ENCODE measurements at places on chromosomes 4 and X.

GRCh38 chr4:141486375-141486997, 149.9 kb upstream of the IL15 start:
- no peak for DNase-seq

DNA sequence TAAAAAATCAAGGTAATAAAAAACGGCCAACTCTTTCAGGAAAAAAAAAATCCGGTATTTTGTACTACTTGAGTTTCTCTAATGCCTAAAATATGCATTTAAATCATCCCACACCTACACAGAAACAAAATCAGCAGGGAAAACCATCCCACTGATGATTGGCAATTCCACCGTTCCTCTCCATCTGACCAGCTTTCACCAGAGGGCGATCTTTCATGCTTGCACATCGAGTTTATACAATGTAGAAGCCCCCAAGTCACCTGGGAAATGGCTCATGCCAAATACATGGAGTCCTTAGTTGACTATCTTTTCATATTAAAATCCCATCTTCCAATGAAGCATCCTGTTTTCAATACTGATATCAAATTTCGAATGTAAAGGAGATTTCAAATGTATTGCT, 69.2 kb downstream of the PTCHD1 start:
- no peak for DNase-seq

DNA sequence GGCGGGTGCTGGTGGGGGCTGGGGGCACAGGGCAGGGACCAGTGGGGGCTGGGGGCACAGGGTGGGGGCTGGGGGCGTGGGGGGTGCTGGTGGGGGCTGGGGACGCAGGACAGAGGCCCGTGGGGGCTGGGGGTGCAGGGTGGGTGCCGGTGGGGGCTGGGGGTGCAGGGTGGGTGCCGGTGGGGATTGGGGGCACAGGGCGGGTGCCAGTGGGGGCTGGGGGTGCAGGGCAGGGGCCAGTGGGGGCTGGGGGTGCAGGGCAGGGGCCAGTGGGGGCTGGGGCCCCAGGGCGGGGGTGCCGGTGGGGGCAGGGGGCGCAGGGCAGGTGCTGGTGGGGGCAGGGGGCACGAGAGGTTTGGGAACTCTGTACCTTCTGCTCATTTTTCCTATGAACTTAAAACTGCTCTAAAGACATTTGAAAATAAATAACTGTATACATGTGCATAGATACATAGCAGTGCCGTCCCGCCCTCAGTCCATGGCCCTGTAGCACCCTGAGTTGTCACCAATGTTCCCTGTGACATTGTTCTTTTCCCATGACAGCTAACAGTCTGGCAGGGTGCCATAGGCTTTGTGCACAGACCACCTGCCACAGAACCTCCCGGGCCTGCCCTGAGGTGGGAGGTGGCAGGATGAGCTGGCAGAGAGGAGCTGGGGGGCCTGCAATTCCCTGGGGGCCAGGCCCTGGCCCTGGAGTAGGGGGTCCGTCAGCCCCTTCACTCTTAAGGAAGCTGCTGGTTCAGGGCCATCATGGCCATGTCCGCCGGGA, 35.6 kb upstream of the ADRA2C start:
- no peak for DNase-seq

DNA sequence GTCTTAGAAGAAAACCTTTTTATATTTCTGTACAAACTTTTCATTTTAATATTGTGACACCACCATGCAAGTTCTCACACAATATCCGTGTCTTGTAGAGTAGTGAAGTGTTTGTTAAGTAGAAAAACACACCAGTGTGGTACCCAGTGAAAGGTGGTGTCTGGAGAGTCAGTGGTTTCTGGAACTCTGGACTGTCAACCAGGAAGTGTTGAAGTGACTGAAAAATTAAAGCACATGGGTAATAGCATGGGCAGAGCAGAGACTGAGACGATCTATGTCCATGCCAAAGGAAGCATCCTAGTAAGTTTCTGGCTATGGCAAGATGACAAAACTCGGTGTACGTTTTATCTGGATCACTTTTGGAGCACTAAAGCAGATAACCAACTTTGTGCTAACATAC, 22.2 kb downstream of the RAB9A start:
- no peak for DNase-seq

DNA sequence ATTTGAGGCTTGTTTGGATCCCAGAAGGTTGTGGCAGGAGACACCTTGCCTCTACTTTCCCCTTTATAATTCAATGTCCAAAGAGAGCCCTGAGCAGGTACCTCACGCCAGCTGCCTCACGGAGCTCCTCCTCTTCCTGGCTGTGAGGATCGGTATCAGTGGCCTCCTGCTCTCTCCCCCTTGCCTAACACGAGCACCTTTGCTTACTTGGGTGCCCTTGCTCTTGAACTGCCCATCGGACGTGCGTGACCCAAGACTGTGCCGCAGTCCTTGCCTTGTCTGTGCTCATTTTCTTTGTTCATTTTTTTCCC, 27.8 kb upstream of the MSANTD1 start:
- no peak for DNase-seq

DNA sequence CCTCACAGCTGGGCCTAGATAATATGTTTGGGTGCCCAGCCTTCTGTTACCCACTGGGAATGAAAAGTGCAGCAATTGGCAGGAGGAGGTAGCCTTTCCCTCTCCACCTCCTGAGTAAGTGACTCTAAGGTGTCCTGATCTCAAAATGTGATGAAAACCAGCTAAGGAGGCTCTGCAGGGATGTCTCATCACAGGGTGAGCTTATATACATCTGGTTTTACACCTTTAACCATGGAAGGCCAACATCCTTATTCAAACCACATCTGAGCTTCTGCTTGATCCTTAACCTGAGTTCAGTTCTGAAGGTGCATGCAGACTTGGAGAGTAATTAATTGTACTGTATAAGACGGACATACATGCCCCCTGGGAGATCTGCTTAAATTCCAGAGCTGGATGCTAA, 53.7 kb downstream of the HOPX start:
- DNase-seq = no peak

DNA sequence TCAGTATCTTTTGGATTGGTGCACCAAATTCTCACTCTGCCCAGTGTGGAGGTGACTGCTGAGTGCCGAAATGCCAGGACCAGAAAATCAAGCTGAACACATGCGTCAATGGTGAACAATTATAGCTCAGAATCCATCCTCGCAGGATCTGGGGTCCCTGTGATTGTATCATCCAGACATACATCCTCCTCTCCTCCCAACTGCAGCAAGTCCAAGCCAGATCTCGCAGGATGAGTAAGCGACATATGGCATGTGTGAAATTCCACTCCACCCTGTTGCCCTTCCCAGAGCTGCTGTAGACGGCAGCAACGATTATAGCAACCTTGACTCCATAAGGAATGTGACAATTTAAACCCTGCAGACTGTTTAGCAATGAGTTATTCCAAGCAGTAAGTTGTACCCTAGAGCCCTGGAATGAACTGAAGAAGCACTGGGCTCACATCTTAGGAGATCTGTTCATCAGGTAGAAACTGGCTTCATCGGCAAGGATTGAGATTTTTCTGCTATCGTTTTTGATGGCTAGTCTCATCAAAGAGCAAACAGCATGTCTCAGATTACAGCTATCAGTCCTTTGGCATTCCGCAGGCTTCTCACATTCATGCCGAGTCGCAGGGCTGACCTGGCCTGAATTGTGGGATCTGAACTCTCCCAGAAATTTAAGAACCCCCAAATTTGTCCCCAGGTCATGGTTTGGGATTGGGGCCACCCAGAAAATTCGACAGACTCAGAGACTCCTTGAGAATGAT, 35.5 kb upstream of the SORBS2 start:
- no peak for DNase-seq

GRCh38 chrX:69109706-69110105, 55.5 kb downstream of the PJA1 start:
- DNase-seq = no peak

- DNase-seq = no peak
Observed at GRCh38 chr4:150886597-150886996, 128.5 kb downstream of the LRBA start.

- no peak for DNase-seq
Observed at GRCh38 chr4:152166567-152166966, 369.3 kb downstream of the FBXW7 start.

DNA sequence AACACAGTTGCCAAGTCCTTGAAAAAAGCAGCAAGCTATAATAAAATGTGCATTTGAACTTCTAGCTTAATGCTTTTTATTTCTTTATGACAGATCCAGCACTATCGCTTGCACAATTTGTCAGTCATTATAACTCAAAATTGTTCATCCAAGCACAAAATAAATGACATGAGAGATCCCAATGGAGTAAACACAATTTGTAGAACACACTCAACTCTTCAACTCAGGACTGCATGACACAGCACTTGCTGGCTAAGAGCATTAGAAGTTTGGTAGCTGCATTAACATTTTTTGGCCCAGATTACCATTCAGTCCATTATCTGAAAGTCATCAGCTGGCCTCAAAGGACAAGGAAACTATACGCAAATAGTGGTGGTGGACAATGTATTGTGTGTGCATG, 530.1 kb downstream of the INPP4B start:
- DNase-seq = no peak

DNA sequence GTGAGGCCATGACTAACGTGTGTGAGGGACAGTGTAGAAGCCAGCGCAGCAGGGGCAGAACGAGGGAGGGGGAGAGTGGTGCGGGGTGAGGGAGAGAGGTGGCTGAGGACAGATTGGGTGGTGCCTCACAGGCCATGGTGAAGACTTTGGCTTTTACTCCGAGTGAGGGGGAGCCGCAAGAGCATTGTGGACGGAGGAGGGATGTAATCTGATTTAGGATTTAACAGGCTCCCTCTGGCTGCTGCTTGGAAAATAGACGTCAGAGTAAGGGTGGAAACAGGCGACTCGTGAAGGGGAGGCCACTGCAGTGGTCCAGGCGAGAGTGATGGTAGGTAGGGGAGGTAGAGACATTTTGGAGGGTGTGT, 13.0 kb downstream of the PPP1R3F start:
- no peak for DNase-seq

GRCh38 chrX:4380710-4381109, 667.3 kb upstream of the PRKX start:
- DNase-seq = no peak

DNA sequence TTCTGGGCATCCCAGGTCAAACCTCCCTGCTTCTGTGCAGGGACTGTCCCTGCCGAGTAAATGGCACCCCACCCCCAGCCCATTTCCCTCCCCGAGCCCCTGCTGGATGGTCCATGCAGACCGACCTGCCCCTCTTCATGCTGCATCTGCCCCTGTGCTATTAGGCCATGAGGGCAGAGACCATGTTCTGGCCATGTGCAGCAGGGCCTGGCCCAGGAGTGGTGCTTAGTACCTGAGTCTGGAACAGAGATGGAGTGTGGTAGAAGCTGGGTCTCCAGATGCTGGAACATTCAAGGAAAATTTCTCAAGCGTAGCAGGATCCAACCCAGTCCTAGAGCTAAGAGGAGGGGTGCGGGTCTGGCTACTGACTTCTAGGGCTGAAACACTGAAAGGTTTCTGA, 15.3 kb upstream of the UBA1 start:
- DNase-seq = no peak

DNA sequence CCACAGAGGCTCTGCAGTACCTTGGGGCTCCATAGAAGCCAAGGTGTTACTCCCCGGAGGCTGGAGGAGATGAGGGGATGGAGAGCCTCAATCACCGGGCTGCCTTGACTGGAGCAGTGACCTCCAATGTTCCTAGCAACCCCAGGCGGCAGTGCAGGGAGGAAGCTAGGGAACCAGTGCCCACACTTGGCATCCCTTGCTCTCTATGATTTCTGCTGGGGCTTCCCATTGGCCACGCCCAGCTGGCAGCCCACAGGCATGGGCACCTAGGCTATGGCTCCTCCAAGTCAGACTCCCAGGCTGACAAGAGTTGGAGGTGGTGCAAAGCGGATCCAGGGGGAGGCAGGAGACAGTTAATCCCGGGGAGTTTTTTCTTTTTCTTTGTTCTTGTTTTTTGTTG, 229.7 kb downstream of the EVC2 start:
- no peak for DNase-seq

GRCh38 chr4:52036886-52037530, 1.1 kb downstream of the SGCB start:
- DNase-seq = no peak

GRCh38 chr4:53593765-53594164, 2.5 kb upstream of the LNX1 start:
- DNase-seq = no peak

DNA sequence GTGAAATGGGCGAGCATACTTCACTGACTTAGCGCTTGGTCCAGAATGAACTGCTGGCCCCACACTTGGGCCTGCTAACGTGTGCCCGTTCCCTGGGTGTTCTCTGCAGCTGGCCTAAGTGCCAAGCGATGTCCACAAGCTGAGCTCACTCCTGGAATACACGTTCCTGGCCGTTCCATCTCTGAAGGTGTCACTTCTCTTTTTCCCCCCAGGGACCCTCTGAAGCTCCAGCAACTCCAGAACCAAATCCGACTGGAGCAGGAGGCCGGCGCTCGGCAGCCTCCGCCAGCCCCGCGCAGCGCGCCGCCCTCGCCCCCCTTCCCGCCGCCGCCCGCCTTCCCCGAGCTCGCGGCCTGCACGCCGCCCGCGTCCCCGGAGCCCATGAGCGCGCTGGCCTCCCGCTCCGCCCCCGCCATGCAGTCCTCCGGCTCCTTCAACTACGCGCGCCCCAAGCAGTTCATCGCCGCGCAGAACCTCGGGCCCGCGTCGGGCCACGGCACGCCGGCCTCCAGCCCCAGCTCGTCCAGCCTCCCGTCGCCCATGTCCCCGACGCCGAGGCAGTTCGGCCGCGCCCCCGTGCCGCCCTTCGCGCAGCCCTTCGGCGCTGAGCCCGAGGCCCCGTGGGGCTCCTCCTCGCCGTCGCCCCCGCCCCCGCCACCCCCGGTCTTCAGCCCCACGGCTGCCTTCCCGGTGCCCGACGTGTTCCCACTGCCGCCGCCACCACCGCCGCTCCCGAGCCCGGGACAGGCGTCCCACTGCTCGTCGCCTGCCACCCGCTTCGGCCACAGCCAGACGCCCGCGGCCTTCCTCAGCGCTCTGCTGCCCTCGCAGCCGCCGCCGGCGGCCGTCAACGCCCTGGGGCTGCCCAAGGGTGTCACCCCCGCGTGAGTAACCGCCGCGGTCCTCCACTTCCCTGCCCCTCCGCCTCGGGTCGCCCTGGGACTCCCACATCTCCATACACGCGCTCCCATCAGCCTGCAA, 132.3 kb downstream of the CBR4 start:
- DNase-seq = no peak

GRCh38 chrX:54178100-54178940, 4.7 kb downstream of the FAM120C start:
- DNase-seq = no peak

- DNase-seq = no peak
Observed at GRCh38 chr4:1855333-1856070, 454 bp downstream of the LETM1 start.

DNA sequence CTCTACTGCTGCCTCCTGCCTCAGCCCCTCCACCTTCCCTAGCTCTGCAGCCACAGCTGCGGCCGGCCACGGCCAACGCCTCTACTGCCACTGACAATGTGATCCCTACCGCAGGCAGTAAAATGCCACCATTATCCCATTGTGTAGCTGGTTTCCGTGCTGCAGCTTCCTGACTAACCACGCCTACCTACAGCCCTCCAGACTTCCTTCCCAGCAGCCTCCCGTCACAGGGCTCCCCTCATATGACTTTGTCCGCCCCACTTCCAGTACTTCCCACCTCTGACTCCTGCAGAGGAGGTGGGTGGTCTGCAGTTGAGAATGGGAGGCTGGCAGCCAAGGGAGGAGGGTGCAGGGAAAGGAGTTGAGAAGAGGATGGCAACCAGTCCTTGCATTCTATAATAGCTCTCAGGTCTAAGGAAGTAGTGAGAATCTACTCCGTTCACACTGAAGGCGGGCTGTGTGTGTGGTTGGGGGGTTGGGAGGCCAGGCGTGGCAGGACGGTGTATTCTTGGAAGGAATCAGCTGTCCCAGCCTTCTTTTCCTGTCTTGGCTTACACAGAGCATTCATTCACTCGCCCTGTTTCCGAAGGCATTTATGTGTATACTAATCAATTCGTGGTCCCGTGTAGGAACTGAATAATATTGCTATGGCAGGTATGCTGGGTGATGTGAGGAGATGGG, 33.1 kb upstream of the USP51 start:
- no peak for DNase-seq

All from cortex of kidney (tissue), 1 donor.